IPS DF 6.9 (cell line): ENCODE measurements at places on chromosomes 11 and 22.

- H3K27ac ChIP-seq, result no peak overlapping the region
- H3K27me3 ChIP-seq, result no peaks in the 10 kb centered on the region
- no peaks in the 10 kb centered on the region for H3K4me1 ChIP-seq
- no peak overlapping the region for H3K4me3 ChIP-seq
- DNase-seq, result no peak
Measured at GRCh38 chr11:122742301-122743018, 86.9 kb downstream of the UBASH3B start.

DNA sequence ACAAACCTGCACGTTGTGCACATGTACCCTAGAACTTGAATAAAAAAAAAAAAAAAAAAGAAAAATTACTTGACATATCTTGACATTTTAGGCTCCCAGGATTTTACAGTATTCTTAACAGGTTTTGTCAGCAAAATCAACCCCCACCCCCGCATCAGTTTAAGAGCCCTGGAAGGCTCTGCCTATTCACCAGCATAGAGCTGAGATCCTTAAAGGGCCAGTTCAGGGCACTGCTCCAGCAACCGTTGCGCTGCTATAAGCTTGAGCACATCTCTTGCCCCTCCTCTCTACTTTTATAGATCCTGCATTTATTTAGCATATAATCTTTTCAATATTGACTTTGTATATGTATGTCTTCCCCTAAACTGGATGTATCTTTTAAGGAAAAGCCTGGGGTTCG lies 697 bp upstream of the PAFAH1B2 start:
- H3K27me3 ChIP-seq, result no peaks in the 10 kb centered on the region
- H3K27ac ChIP-seq, result no peak overlapping the region
- H3K4me1 ChIP-seq, result no peaks in the 10 kb centered on the region
- peak overlapping the region; percentile 75; the same call in 1 of the 2 replicates for H3K4me3 ChIP-seq
- no peaks in the 10 kb centered on the region for H3K36me3 ChIP-seq

- no peak overlapping the region for H3K4me3 ChIP-seq
- H3K4me1 ChIP-seq, result peaks cover 3% of the 10 kb centered on the region; the same call in 1 of the 2 replicates
- DNase-seq, result no peak
- no peak overlapping the region for H3K27ac ChIP-seq
- H3K27me3 ChIP-seq, result no peaks in the 10 kb centered on the region
Measured at GRCh38 chr11:76173663-76174062, 32.6 kb downstream of the WNT11 start.

GRCh38 chr11:121775276-121775675 lies 322.5 kb upstream of the SORL1-AS1 start:
- no peak overlapping the region for H3K4me3 ChIP-seq
- H3K27ac ChIP-seq, result no peak overlapping the region
- H3K27me3 ChIP-seq, result no peaks in the 10 kb centered on the region

DNA sequence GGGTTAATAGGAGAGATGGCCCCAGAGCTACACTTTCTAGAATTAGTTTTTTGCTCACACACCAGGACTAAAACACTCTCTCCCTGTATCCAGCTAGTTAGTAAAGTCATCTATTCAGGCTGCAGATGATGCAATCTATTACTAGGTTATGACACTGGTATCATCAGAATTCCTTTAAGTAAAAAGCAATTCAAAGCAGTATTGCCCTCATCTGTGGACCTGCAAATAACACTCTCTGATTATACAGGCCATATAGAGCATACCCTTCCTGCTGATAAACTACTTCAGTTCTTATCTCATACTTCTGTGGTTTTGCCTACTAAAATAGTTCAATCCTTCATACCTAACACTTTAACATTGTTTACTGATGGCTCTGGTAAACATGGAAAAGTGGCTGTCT lies 13.5 kb upstream of the MTMR2 start:
- H3K36me3 ChIP-seq, result no peaks in the 10 kb centered on the region
- no peak overlapping the region for H3K27ac ChIP-seq
- DNase-seq, result no peak
- H3K27me3 ChIP-seq, result no peaks in the 10 kb centered on the region

GRCh38 chr11:13302420-13302958 lies 24.9 kb downstream of the BMAL1 start:
- H3K4me3 ChIP-seq, result no peak overlapping the region
- no peaks in the 10 kb centered on the region for H3K4me1 ChIP-seq
- H3K36me3 ChIP-seq, result no peaks in the 10 kb centered on the region
- no peak overlapping the region for H3K27ac ChIP-seq

- H3K36me3 ChIP-seq, result no peaks in the 10 kb centered on the region
- no peak for DNase-seq
- H3K27ac ChIP-seq, result no peak overlapping the region
Measured at GRCh38 chr11:10604340-10604748, 35.9 kb upstream of the LYVE1 start.

DNA sequence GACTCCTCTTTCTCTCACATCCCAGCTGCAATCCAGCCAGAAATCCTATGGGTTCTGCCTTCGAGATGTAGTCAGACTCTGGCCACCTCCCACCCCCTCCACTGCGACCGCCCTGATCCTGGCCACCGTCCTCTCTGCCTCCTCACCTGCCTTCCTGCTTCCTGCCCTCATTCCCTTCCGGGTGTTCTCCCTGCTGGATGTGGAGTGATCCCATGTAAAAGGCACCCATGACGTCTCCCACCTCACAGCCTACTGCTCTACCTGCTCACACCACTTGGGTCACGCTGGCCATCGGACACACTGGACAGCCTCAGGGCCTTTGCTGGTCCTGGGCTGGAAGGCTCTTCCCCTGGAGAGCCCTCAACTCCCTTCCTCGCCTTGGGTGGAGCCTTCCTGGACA lies 33.7 kb upstream of the CD5 start:
- no peaks in the 10 kb centered on the region for H3K4me1 ChIP-seq
- no peak overlapping the region for H3K4me3 ChIP-seq
- H3K27ac ChIP-seq, result no peak overlapping the region
- no peaks in the 10 kb centered on the region for H3K27me3 ChIP-seq

DNA sequence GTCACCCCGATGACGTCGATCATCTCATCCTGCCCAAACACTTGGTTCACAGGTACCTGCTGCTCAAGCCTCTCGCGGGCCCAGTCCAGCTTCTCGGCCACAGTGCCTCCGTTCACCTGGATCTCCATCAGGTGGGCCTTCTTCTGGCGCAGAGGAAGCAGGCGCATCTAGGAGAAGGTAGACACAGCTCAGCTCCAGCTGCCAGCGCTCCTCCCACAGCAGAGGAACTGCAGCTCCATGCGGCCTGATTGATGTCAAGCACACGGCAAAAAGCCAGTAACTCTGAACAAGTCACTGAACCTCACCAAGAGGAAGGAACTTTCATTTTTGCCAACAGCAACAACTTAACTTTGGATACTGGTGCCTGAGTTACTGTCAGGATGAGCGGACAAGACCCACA lies 4.0 kb downstream of the RPL3 start:
- 0 out of 2 replicates have a peak, but pooled peaks cover 1% of the 10 kb centered on the region for H3K4me1 ChIP-seq
- peaks cover 62% of the 10 kb centered on the region for H3K36me3 ChIP-seq
- H3K4me3 ChIP-seq, result no peak overlapping the region
- no peak for DNase-seq

DNA sequence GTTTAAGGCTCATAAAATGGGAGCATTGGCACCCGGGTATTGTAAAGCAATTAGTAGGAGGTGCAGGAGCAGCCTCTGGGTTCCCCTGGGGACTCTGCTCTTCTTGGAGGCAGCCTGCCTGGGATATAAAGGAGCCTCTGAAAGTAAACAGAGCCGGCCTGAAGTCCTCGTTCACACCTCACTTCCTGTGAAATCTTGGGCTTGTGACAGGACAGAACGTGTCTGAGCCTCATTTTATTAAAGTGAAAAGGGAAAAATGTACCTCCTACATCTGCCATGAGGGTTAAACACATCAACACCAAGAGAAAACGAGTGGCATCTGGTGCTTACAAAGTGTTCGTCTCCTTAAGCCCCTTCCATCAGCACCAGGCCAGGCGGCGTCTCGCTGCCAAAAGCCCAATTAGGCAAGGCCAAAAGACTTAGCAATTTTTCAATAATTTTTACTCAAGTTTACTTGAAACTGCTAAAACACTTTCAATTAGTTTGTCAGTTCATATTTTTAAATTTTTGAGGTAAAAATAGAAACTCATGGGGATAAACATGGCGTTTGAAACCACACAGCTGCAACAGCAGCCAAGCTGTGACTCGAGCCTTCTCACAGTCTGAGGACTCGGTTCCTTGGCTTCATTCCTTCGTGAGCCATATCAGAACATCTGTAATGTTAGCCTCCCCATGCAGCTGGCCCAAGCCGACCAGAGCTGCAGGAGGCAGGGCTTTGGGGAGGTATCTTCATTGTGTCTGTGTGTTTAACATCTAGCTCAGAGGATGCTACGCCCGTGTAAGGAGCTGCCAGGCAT lies 33.6 kb downstream of the MAP6 start:
- no peaks in the 10 kb centered on the region for H3K27me3 ChIP-seq
- DNase-seq, result no peak
- no peaks in the 10 kb centered on the region for H3K36me3 ChIP-seq
- no peak overlapping the region for H3K4me3 ChIP-seq

GRCh38 chr11:19546325-19546724 lies 166.3 kb upstream of the NAV2 start:
- no peak for DNase-seq
- no peaks in the 10 kb centered on the region for H3K27me3 ChIP-seq
- H3K36me3 ChIP-seq, result no peaks in the 10 kb centered on the region
- no peak overlapping the region for H3K4me3 ChIP-seq

DNA sequence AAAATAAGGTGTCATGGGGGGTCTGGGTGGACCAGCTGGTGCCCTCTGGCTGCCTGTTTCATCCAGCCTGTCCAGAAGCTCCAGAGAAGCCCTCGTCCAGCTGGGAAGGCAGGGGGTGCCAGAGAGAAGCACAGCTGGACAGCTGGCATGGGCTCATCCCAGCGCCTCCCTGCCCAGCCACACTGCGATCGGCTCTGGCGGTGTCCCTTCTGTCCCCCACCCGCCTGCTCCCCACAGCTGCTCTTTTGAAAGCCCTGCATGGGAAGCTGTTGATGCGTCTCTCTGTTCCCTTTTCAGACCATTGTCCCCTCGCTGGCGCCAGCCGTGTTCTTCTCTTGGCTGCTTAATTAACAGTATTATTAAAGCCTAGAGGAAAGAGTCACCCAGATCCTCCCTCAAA lies 86.5 kb downstream of the MN1 start:
- H3K4me3 ChIP-seq, result no peak overlapping the region
- no peaks in the 10 kb centered on the region for H3K27me3 ChIP-seq
- DNase-seq, result no peak
- H3K4me1 ChIP-seq, result peaks cover 5% of the 10 kb centered on the region; the same call in 1 of the 2 replicates
- H3K27ac ChIP-seq, result no peak overlapping the region
- no peaks in the 10 kb centered on the region; the same call in 1 of the 2 replicates for H3K36me3 ChIP-seq

DNA sequence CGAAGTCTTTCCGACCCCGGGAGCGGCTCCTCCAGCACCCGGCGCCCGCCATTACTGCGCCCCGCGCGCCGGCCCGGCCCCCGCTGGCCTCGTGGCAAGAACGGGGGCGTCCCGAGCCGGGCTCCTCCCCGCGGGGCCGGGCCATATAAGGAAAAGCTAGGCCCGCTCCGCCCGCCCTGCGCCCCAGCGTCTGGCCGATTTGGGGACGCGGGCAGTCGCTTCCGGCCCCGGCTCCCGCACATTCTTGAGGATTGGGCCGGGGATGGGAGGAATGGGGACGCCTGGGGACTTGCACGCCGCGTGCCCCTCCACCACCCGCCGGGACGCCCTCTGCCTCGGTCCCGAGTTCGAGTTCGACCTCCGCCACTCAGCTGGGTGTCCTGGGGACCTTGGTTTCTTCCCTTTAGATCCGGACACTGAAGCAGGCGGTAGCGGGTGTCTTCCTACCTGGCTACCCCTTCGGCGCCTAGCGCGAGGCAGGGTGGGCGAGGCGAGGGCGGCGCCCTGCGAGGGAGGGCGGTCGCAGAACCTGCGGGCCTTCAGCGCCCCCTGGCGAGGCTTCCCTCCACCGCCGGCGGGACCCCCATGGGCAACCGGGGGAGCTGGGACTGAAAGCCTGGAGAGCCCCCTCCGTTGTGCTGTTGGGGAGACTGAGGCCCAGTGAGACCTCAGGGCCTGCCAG lies 3.8 kb downstream of the SMTN start:
- H3K27me3 ChIP-seq, result no peaks in the 10 kb centered on the region
- H3K4me3 ChIP-seq, result peak overlapping the region; percentile 39; the same call in 1 of the 2 replicates
- H3K27ac ChIP-seq, result no peak overlapping the region
- DNase-seq, result peak; percentile 66
- H3K4me1 ChIP-seq, result peaks cover 9% of the 10 kb centered on the region
- H3K36me3 ChIP-seq, result no peaks in the 10 kb centered on the region

GRCh38 chr11:65420979-65421793 lies 1.4 kb upstream of the NEAT1 start:
- no peaks in the 10 kb centered on the region for H3K27me3 ChIP-seq
- H3K4me1 ChIP-seq, result peaks cover 29% of the 10 kb centered on the region
- DNase-seq, result no peak
- no peaks in the 10 kb centered on the region for H3K36me3 ChIP-seq
- no peak overlapping the region for H3K27ac ChIP-seq
